ENCODE measurements at places on chromosomes 4 and X.

DNA sequence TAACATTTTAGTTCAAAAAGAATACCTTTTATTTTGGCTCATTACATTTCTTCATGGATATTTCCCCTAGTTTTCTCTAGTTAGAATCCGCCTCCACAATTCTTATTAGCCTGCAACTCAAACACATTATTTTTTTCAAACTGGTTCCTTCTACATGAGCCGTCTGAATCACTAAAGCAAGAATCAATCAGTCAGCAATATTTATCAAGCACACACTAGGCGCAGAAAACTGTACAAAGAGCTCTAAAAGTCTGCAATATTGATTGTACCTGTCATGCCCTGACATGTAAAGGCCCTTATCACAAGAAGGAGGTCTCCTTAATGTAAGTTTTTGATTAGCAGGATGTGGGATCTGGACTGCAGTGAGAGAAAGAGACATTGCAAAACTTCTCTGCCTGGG, 94.8 kb upstream of the CENPE start:
- no peak for DNase-seq

DNA sequence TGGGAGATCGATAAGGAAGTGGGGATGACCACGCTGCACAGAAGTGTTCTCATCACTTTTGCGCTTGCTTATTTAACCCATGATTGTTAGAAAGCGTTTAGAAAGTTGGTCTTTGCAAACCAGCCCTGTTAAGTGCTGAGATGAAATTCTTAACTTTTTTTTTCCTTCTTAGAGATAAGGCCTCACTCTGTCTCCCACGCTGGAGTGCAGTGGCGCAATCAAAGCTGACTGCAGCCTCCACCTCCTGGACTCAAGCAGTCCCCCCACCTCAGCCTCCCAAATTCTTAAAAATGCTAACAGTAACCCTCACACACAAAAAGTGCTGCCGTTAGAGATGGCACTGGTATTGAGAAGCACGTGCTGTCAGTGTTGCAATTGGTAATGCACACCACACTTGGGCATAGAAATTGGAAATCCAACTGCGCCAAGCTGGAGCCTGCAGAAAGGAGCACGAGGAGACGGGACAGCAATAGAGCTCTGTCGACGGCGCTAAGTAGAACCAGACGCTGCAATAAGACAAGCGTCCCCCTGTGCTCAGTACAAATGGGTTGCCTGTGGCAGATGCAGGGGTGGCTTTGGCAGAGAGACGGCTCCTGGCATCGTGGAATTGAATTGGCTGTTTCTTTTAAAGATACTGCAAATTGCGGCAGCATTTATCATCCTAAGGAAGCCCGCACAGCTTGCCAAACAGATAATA, 113.4 kb downstream of the TBL1X start:
- DNase-seq, result no peak

- no peak for DNase-seq
Measured at GRCh38 chr4:155789391-155789790, 30.6 kb downstream of the GUCY1B1 start.

DNA sequence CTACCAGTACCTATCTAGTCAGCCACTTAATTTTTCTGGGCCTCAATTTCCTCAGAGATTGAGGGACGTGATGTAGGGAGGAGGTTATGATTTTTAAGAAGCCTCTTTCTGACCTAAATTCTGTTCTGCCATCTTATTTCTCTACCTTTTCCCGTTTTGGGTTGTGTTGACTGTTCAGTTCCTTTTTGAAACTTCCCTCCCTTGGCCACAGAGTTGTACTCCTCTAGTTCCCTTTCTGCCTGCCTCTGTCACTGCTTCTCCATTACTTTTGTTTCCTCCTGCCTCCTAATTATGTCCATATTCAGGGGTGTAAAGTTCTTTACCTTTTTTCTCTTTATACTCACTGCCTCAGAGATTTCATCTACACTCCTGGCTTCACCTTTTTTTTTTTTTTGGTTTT, 25.4 kb downstream of the CLCN5 start:
- no peak for DNase-seq

DNA sequence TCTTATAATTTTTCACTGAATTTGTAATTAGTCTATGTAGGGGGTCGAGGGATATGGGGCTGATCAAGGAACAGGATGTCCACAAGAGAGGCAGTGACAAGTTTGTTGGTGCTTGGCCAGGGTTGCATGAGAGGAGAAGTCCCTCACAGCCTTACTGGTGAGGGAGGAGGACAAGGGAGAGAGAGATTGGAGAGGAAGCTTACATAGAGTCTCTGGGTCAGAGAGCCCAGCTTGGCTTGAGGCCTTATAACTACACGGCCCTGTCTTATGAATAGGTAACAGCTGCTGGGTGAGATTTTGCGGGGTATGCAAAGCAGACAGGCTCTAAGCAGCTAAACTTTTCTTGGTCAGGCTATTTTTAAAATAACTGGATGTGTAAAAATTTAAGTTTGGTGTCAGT, 37.9 kb upstream of the OTUD4 start:
- no peak for DNase-seq

- no peak for DNase-seq
Measured at GRCh38 chr4:119984996-119985395, 81.7 kb downstream of the MAD2L1 start.

DNA sequence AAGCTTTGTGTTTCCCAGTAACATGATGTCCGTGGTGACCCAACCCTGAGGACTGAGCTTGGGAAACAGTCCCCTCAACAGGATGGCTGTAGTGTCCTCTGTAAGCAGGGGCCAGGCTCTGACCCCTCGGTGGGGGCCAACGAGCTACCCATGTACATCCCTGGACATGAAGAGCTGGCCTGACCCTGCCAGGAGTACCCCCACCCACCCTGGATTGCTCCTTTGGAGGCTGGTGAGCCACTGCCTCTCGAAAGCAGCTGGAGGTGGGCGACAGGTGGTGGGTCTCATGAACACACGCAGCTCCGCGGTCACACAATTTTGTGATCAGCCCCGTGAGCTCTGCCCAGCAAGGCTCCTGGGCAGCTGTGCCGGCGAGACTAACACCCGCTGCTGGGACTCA, 33.5 kb downstream of the NSG1 start:
- no peak for DNase-seq

- DNase-seq, result no peak
Measured at GRCh38 chr4:151302432-151302831, 23.0 kb downstream of the SH3D19 start.

GRCh38 chr4:752196-752861, 46.7 kb downstream of the PCGF3 start:
- DNase-seq, result no peak

DNA sequence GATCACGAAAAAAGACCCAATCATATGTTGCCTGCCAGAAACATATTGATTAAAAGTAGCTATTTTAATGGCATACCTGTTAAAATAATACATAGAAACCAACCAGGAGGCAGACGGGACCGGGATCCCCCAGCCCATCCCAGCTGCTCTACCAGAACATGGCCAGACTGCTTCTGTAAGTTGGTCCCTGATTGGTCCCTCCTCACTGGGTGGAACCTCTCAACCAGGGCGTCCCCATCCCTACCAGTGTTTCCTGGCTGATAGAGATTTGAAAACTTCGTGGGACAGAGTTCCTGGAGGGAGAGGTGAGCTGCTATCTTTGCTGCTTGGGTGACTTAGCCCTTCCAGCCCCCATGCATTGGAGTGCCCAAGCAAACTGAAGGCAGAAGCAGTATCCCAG, 256.2 kb downstream of the TRAM1L1 start:
- DNase-seq, result no peak

DNA sequence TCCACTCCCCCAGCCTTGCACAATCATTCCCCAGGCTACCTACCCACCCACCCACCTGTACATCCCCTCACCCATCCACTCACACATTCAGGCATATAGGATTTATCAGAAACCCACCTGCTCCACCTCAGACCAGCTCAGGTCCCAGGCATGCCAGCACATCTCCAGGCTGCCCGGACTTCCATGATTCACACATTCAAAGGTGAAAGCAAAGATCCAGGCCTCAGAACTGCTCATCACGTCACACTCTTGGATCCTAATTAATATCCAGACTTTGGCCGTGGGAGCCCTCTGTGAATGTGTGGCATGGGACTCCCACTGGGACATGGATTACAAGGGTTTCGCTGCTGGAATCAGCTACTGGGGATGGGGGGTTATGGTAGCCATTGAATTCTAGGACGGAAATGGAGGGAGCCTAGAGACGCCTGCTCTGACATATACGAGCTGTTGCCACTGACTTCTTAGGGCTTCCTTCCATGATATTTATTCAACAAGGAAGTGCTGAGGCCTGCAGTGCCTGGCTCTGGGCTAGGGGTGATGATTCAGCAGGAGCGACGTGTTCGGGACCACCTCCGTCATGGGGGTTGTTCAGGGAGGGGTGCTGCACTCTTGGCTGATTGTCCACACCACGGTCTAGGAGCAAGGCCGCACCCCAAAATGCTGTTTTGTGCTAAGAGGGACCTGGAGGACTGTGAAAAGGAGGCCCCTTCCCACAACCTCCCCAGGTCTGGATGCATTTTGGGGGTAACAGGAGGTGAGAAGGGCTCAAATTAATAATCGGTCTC, 56.9 kb upstream of the ADRA2C start:
- no peak for DNase-seq

- no peak for DNase-seq
Measured at GRCh38 chr4:13912436-13912925, 285.0 kb upstream of the BOD1L1 start.

DNA sequence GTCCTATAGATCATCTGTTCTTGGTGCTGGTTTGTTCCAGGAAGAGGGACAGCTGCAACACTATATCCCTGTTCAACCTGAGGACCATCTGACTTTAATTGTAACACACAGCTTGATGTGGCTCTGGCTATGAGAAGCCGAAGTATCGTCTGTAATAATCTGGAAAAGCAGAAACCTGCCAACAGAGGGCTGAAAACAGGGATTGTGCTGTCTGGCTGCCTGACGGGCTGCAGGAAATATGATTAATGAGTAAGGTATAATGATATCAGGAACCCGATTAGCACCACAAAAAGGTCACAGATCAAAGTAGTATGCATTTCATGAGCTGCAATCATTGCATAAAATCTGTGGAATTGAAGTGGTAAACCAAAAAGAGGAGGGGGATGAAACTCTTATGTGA, 170.4 kb upstream of the MAB21L2 start:
- DNase-seq, result no peak

- no peak for DNase-seq
Measured at GRCh38 chr4:137749466-137749865, 217.2 kb upstream of the PCDH18 start.

DNA sequence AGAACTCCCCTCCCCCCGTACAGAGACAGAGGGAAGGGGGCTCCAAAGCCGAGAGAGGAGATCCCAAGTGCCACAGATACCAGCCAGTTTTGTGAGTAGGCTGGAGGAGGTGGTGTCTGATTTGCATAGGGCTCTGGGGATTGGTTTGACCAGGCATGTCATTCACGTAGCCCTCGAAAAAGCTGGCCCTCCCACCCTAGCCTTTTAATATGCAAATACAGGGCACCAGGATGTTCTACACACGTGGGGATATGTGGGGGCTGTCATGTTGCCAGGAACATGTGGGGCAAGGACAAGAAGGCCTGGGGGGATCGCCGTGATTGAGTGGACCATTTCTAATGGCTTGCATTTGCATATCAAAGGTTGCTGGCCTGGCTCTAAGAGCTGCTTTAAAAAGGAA, 272.9 kb downstream of the PPP1R2C start:
- no peak for DNase-seq

- no peak for DNase-seq
Measured at GRCh38 chr4:165458471-165458870, 79.7 kb downstream of the CPE start.

DNA sequence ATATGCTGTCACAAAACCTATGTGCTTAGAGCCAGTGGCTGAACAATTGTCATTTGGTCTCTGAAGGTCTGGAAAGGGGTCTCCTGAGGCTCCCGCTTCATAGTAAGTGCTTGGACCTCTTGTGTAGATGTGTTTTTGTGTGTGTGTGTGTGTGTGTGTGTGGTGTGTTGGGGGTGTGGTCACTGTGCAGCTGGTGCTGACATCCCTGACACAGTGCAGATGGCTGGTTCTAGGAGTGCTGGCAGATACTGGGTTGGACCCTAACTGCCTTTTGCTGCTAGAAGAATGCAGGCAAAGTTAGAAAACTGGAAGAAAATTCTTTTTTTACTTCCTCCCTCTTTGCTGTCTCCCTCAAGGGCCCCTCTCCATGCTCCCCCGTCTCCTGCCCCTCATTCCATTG, 1872.6 kb downstream of the ARAP2 start:
- no peak for DNase-seq

- DNase-seq, result no peak
Measured at GRCh38 chrX:24629701-24630100, 17.4 kb downstream of the PCYT1B start.

DNA sequence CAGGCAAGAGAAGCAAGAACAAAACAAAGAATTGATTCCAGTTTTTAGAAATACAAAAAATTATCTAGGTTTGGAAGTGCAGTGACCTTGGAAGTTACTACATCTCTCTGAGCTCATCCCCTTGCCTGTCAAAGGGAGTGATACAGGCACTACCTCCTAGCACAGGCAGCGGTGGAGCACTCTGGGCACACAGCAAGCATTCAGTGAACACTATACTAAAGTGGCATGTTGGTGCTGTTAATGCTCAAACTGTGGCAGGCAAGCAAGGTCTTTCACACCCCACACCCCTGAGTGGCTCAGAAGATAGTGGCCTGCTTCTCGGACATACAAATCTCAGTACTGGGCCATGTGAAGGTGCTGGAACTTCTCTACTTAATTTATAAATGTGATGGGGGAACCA, 51.2 kb downstream of the DRD5 start:
- no peak for DNase-seq

DNA sequence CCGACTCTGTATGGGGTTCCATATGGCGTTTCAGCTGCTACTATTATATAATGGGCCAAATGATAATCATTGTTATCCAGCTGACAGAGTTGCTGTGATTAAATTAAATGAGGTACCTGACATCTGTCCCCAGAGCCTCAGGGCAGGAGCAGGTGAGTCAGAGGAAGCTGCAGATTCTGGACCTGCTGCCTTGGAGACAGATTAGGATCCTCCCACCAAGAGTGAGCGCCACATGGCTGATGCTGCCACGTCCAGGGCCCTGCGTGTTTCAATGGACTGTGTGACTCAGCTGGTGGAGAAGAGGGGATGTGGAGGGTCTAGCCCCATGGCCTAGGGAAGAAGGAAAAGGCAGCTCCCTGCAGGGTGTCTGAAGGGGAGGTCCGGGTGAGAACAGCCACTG, 28.3 kb upstream of the UXT start:
- no peak for DNase-seq

DNA sequence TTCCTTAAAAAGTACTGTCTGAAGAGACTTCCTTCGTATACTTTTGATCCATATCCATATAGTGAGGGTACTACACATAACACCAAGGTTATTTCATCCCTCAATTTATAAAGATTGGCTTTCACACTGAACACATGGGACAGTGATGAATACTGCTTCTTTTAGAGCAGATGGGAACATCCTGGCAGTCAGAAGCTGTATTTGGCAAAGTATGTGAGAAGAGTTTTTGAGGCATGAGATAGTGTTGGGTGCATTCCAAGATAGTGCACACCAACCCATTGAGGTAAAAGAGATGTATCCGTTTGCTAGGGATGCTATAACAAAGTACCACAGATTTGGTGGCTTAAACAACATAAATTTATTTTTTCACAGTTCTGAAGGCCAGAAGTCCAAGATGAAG, 141.1 kb downstream of the MOSPD2 start:
- DNase-seq, result no peak

GRCh38 chr4:54813674-54814073, 155.9 kb downstream of the KIT start:
- no peak for DNase-seq

GRCh38 chrX:1355131-1356046, 18.8 kb downstream of the IL3RA start:
- DNase-seq, result no peak
